T follicular helper cell (primary cell): ENCODE measurements at places on chromosomes 1 and 21.

DNA sequence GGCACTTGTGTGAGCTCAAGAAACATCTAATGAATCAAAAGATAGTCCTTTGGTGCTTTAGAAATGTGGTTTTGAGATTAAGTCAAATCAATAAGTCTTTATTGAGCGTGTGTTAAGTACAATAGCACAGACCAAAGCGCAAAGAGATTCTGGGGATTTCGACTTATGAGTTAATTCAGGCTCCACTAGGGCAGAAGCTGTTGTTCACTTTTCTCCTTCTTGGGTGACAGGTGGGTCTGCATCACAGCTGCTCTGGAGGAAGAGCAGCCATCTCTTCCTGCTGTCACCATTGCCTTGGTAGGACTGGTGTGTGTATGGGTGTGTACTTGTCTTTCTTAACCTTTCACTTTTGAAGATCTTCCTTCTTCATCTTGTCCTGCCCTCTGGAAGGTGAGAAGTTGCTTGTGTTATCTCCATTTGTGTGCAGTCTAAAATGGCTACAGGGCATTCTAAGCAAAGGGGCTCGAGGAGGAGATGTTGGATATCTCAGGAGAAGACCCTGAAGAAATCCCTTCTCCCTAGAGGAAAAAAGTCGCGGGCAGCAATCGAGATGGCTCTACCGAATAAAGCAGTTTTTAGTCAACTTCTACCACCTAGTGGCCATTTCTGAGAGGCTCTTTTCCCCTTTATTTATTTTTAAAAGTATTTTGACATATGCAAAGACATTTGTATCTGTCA is 22.9 kb upstream of the DISC1 start:
- no peak for DNase-seq

- DNase-seq = no peak
Measured at GRCh38 chr1:161816201-161816600, 50.1 kb downstream of the ATF6 start.

DNA sequence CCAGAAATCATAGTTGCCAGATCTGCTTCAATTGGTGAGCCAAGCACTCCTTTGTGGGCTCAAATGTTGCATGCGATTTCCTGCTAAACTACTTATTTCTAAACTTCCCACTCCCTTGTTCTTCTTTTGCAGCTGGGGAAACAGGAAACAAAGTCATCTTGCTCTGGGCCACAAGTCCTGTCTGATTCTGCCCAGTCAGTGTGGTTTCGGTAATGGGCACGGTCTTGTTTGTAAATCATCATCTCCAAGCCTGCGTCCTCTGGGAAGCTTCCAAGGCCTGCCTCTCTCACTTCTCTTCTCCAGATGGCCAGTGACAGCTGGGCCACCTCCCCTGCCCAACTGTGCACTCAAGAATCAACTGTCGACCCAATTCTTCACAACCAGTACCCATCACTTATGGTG is 4.4 kb downstream of the S100A8 start:
- no peak for DNase-seq

DNA sequence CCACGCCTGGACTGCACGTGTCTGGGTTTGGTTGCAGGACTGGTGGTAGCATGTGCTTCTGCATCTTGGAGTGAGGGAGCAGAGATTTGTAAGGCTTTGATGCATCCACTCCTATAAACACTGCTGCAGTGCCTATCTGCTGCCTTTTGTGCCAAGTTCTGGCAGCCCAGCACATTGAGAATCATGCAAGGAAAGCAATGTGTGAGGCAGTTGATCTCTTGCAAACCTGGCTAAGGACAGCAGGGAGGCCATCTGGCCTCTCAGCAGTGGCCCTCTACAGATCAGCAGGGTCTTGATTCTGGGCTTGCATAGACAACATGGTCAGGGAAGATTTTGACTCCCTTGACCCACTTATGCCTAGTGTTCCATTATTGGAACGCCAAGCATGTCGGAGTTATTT is 81.2 kb upstream of the COA6 start:
- no peak for DNase-seq

DNA sequence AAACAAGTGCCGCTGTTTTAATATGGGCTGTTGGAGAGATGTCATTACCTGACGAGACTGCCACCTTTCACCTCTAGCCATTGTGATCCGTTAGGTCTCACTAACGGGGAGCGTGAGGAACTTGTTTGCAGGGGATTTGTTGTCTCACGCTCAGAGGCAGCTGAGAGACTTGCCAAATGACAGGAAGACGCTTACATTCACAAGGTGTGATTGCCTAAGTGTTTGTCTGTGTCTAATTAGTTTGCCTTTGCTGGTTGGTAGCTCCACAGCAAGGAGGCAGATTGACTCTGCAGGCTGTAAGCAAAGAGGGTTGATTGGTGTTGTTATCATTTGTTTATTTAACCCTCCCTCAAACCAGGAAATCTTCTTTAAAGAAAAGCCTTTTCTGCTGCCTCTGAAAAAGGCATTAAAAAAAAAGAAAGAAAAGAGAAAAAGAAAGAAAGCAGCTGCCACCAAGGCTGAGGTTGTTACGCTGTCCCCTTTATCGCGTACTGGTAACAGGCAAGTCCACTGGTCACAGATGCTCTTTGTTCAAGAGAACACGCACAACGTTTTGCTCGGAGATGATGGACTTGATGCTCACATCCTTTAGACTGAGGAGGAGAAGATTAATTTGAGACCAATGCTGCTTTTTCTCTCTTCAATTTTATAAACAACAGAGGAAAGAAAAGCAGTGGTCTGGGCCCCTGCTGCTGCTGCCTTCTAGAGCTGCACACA is 203.9 kb downstream of the ZNF326 start:
- no peak for DNase-seq

GRCh38 chr1:226798427-226799411 is 59.6 kb upstream of the ITPKB start:
- DNase-seq = peak; percentile 42

DNA sequence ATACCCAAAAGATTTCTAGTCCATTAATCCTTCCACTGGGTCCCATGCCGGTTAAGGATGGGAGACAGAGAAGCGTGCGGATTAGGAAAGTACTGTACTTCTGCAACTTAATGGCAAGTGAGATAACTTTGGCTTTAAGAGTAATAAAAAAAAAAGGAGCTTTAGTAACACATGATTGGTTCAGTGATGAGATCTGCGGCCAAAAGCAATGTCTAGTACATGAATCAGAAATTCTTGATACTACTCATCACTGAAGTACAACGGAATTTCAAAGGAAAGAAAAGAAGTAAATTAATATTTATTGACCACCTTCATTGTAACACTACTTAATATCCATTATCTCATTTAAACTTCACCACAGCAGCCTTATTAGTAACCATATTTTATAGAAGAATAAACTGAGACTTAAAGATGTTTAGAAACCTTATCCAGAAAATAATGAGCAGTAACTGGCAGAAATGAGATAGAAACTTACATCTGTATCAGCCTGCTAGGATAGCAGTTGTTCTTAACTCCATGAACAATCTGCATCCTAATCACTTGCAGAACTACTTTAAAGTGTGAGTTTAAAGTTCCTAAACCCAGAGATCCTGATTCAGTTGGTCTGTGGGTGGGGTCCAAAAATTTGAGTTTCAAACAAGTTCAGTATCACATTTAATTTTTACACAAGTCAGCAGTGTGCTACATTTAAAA is 14.1 kb upstream of the NUF2 start:
- no peak for DNase-seq

- no peak for DNase-seq
Measured at GRCh38 chr1:228148196-228148861, 1.4 kb upstream of the GJC2 start.

GRCh38 chr1:172585348-172585747 is 52.4 kb downstream of the SUCO start:
- DNase-seq = no peak

DNA sequence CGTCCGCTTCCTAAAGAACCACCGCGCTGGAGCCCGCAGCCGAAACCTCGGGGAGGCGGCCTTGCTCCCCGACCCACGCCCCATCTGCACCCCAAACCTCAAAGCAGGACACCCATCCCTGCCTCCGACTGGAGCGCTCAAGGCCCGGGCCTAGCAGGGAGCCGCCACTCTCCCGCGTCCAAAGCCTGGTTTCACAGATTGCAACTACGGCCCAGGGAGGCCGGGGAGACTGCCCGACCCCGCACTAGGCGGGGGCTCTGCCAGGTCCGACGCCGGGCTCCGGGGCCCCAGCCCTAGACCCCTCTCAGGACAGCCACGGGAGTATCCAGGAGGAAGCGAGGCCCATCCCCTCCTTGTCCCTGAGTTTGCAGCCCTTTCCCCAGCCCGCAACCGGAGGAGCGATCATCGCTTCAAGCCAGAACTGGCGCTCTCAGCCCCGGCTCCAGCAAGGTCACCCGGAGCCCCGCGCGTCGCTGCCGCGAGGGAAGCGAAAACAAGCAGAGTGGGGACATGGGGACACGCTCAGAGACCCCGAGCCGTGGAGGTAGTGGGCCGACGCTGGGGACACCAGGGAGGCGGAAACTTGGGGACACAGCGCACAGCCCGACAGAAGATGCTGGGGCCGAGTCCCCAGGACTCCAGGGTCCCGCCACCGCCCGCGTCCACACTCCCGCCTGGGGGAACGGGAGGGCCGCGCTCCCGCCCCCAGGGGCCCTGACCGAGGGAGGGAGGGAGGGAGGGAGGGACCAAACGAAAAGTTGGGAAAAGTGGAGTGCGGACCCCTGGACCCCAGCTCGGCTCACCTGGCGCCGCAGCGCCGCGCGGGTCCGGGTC is 433 bp downstream of the TMEM200B start:
- no peak for DNase-seq

- DNase-seq = peak; percentile 78
Measured at GRCh38 chr1:2255420-2256369, 27.6 kb downstream of the SKI start.

DNA sequence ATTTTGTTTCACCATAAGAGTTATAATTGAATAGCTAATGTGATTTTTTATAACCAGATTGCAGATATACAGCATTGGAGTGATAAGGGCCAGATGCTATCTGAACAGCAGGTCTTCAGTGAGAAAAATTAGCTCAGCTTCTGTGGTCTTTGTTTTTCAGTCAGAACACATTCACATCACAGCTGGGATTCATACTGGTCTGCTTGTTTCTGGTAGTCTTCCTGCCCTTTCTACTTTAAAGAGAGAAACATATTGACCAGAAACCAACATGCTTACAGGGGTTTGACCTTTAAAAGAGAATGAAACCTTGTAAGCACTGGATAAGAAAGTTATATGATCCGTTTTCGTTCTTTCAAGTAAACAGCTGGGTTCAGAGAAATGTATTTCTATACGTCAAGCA is 213.7 kb upstream of the TMPRSS15 start:
- DNase-seq = no peak

DNA sequence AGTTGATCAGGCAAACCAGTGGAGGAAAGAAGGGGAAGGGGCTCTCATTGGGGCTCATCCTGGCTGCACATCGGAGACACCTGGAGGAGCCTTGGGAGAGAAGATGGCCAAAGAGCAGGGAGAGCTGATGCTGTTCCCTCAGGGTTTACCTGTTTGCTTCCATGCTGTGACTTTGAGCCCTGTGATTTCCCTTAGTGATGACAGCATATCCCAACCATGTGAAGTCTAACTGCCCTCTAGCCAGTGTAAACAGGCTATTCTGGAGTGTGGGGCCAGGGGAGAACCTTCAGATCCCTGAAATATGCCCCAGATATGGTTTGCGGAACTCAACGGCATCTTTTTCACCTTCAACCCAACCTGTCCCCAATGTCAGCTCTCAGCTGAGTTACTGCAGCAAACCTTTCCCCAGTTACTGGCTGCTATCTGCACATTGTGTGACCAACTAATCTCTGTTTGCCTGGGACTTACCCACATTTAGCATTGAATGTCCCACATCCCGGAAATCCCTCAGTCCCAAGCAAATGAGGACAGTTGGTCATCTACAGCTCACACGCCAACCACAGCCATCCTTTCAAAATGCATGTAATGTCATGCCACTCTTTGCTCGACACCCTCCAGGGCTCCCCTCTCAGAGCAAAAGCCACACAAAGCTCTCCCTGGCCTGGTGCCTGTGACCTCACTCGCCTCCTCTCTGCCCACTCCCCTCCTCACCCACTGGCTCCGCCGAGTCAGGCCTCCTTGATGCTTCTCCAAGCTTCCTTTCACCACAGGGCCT is 242.3 kb downstream of the KCNJ6 start:
- no peak for DNase-seq

GRCh38 chr21:35222541-35222941 is 173.4 kb upstream of the RUNX1 start:
- no peak for DNase-seq

DNA sequence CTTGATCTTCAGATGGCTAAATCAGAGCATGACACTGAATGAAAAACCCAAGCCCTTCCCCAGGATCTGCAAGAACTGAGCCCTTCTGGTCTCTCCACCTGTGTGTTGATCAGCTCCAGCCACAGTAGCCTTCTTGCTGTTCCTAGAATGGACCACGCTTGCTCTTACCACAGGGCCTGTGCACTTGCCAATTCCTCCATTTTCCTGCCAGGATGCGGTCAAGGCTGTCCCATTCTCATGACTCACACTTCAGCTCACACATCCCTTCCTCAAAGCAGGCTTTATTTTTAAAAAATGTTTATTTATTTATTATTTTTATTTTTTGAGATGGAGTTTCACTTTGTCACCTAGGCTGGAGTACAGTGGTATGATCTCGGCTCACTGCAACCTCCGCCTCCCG is 43.6 kb upstream of the GRHL3 start:
- DNase-seq = no peak

GRCh38 chr1:151968058-151968457 is 25.6 kb downstream of the S100A10 start:
- DNase-seq = no peak

GRCh38 chr1:112718691-112719418 is 3.7 kb upstream of the PPM1J start:
- peak; percentile 56 for DNase-seq

DNA sequence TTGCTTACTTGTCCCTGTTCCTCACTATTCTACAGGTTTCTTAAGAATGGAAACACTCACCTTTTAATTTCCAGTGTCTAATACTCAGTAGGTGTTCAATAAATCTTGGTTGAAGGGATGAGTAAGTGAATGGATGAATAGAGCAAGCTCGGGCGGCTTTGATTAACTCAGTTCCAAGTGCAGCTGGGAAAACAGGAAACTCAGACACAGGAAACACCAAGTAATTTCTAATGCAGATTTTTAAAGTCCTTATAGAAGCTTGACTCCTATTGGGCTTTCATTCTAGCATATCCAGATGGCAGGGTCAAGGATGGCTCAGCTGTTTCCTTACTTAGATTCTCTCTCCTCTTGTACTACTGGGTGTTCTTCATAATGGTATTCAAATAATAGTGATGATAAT is 14.0 kb downstream of the CAMK1G start:
- DNase-seq = no peak

GRCh38 chr1:194705123-194705854 is 1518.9 kb upstream of the B3GALT2 start:
- no peak for DNase-seq

- peak; percentile 61 for DNase-seq
Measured at GRCh38 chr1:206461602-206462455, 8.4 kb upstream of the IKBKE start.

DNA sequence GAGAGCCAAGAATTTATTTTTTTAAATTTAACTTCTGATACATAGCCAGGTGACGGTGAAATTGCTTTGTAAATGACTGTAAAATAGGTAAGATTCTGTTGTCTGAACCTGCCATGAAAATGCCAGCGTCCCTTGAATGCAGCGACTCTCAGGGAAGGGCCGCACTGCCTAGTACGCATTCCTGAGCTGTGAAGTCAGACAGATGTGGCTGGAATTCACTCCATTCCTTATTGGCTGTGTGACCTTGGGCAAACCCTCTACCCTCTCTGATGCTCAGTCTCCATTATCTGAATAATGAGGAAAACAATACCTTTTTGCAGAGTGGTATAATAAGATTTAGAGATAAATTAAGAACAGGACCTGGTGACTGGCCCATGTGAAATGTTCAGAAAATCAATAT is 167.1 kb upstream of the DAB1 start:
- DNase-seq = no peak
